ENCODE measurements at places on chromosomes 12 and 14. TPM values are rescaled to one million over a fixed set of nuclear protein-coding genes. Genes with fewer than 3 reads are reported as not detected.

GRCh38 chr12:93315907-93316622 is 61.7 kb upstream of the NUDT4 start:
- H3K4me1 ChIP-seq, result peaks cover 5% of the 10 kb centered on the region
- H3K27me3 ChIP-seq, result no peaks in the 10 kb centered on the region
- H3K27ac ChIP-seq, result no peak overlapping the region
- no peaks in the 10 kb centered on the region for H3K36me3 ChIP-seq

GRCh38 chr12:70359458-70360197 is 6.5 kb upstream of the KCNMB4 start:
- H3K4me1 ChIP-seq, result peaks cover under 1% of the 10 kb centered on the region
- no peak for DNase-seq
- H3K36me3 ChIP-seq, result no peaks in the 10 kb centered on the region
- H3K27me3 ChIP-seq, result peaks cover under 1% of the 10 kb centered on the region
- no peak overlapping the region for H3K4me3 ChIP-seq

The ASB2 gene
- 12.7 TPM for total RNA-seq

- no peaks in the 10 kb centered on the region for H3K27me3 ChIP-seq
- peak overlapping the region; percentile 78 for H3K4me3 ChIP-seq
- DNase-seq, result peak; percentile 64
- H3K36me3 ChIP-seq, result peaks cover 61% of the 10 kb centered on the region
Observed at GRCh38 chr14:61472011-61472672, 150.8 kb downstream of the PRKCH start.

DNA sequence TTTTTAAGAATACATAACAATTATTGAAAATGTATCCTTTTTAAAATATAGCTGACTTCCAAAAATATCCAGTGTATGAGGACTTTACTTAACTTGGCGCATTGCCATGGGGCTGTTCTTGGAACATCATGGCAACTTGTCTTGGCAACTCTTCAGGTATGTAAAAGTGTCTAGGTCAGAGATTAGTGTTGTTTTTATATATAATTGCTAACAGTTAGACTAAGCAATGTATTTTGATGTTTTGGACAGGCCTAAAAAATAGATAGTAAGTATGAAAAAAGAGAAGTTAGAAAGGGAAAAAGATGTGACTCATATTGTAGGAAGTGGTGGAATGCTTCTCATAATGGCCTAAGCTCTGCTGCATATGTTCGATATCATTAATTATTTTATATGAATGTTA is 70.9 kb downstream of the MON2 start:
- peaks cover 21% of the 10 kb centered on the region for H3K36me3 ChIP-seq
- H3K4me3 ChIP-seq, result no peak overlapping the region
- no peak for DNase-seq
- H3K27me3 ChIP-seq, result no peaks in the 10 kb centered on the region
- H3K27ac ChIP-seq, result no peak overlapping the region

GRCh38 chr12:65615118-65615517 is 209.2 kb upstream of the HMGA2 start:
- peaks cover 19% of the 10 kb centered on the region for H3K27me3 ChIP-seq
- peaks cover 4% of the 10 kb centered on the region for H3K4me1 ChIP-seq
- no peak overlapping the region for H3K4me3 ChIP-seq
- no peak for DNase-seq
- H3K27ac ChIP-seq, result no peak overlapping the region
- H3K36me3 ChIP-seq, result no peaks in the 10 kb centered on the region

The PRIMA1 gene
- not detected for total RNA-seq

GRCh38 chr14:75522224-75522982 is at the start of gene BATF:
TSS of gene BATF (plus strand) at chr14:75522469. CDS start at chr14:75522683, 214 bp downstream.
- peak within 1 kb of the TSS; percentile 98 for H3K27ac ChIP-seq
- peaks cover 59% of the 10 kb centered on the region for H3K4me1 ChIP-seq
- H3K36me3 ChIP-seq, result peaks cover 41% of the 10 kb centered on the region
- peak; percentile 84 for DNase-seq
- H3K4me3 ChIP-seq, result peak within 1 kb of the TSS; percentile 90
- H3K27me3 ChIP-seq, result no peaks in the 10 kb centered on the region

DNA sequence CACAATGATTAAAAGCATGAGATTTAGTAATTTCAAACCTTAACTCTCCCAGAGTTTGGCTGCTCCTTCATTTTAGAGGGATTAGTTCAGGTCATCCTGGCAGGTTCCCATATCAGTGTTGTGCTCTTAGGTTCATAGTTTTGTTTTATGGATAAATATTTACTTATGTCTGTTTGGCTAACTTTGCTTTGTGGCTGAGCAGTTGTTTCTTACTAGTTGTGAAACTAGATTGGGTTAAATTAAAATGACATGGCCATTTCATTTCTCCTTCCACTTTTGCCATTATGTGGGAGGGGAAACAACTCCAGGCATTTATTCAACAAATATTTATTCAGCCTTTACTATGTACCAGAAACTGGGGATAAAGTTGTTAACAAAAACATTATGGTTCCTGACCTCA is 158.8 kb downstream of the TMTC3 start:
- H3K4me3 ChIP-seq, result no peak overlapping the region
- peaks cover 4% of the 10 kb centered on the region for H3K27me3 ChIP-seq
- DNase-seq, result no peak
- no peaks in the 10 kb centered on the region for H3K36me3 ChIP-seq

DNA sequence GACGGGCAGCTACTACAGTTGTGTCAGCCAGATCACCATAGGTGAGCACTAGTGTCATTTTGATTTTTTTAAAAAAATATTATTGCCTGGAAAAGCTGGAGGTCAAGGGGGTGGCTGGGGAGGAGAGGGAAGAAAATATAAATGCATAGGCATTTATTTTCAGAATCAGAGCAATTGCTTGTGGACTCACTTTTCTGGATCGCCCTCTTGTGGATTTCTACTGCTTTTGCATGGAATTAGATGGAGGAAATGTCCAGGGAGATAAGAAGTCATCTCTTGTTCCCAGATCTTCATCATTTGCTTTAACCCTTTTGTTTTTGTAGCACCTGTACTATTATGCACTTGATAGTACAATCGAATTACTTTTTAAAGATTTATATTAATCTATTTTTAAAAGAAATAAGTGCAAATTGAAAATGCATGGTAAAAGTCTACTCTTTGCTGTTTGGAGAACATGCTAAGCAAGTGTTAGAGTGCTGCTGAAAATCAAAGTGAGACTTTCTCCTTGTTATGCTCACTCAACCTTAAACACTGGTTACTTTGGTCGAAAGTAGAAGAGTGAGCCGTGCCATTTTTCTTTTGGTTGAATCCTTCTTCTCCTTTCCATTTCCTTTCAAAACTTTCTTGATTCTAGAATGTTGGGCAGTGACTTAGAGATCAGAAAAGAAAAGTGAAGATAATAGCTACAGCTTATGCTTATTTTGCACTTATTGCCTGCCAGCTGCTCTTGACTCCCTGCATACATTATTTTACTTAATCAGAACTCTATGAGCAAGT is 60.6 kb upstream of the ANO4 start:
- no peak overlapping the region for H3K27ac ChIP-seq
- no peak overlapping the region for H3K4me3 ChIP-seq
- no peaks in the 10 kb centered on the region for H3K4me1 ChIP-seq
- H3K36me3 ChIP-seq, result no peaks in the 10 kb centered on the region
- no peak for DNase-seq

DNA sequence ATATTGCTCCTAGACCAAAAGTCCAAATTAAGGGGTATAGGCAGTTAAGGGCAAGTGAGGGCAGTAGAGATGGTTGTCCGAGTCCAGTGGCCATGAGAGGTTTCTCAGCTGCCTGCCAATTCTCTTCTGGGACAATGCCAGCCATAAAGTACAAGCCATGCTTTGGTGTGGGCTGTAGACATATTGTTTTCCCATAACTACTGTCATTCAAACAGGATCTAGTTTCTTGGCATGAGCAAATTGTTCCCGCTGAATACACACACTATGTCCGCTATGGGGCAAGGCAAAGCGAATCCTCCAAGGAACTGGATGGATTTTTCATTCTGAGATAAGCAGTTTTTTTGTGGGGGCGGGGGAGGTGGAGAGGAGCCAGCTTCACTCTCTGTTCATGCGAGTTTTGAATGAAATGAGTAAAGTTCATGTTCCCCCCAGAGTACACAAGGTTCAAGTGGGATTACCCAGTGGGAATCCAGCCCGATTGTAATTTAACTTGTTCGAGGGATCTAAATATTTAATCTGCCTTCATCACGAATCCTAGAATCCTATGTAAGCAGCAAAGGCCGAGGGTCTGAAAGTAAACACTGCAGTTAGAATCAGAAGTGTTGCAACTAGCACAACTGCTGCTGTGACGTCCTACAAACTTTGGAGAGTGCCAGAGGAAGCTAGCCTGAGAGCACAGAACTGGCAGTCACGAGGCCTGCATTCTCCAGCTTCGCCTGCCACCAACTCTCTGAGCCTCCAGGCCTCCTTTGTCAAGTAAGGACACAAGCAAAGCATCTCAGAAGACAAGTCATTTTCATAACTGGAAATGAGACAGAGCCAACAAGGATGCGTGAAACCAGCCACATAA is 137.0 kb downstream of the CRADD start:
- H3K27me3 ChIP-seq, result no peaks in the 10 kb centered on the region
- no peak overlapping the region for H3K4me3 ChIP-seq
- H3K36me3 ChIP-seq, result no peaks in the 10 kb centered on the region
- no peak for DNase-seq

GRCh38 chr14:92615451-92615850 is 101.9 kb downstream of the RIN3 start:
- H3K27me3 ChIP-seq, result no peaks in the 10 kb centered on the region
- peaks cover 49% of the 10 kb centered on the region for H3K4me1 ChIP-seq
- H3K27ac ChIP-seq, result peak overlapping the region; percentile 89
- H3K36me3 ChIP-seq, result peaks cover 44% of the 10 kb centered on the region
- peak; percentile 89 for DNase-seq

The PTPRO gene
- total RNA-seq, result 0.63 TPM

- H3K36me3 ChIP-seq, result peaks cover 27% of the 10 kb centered on the region
- no peak overlapping the region for H3K4me3 ChIP-seq
- peaks cover 2% of the 10 kb centered on the region for H3K4me1 ChIP-seq
Observed at GRCh38 chr14:54574528-54574927, 7.6 kb downstream of the SAMD4A start.

- no peaks in the 10 kb centered on the region for H3K36me3 ChIP-seq
- H3K27ac ChIP-seq, result no peak overlapping the region
- no peaks in the 10 kb centered on the region for H3K27me3 ChIP-seq
- no peaks in the 10 kb centered on the region for H3K4me1 ChIP-seq
Observed at GRCh38 chr12:63224396-63224795, 73.4 kb upstream of the AVPR1A start.

- peaks cover 3% of the 10 kb centered on the region for H3K27me3 ChIP-seq
- no peak overlapping the region for H3K27ac ChIP-seq
- DNase-seq, result no peak
Observed at GRCh38 chr12:22588817-22589216, 36.2 kb upstream of the ETNK1 start.

- H3K36me3 ChIP-seq, result peaks cover 16% of the 10 kb centered on the region
- H3K4me3 ChIP-seq, result peak overlapping the region; percentile 97
- no peak for DNase-seq
Observed at GRCh38 chr12:68686262-68686594, 550 bp upstream of the NUP107 start.

DNA sequence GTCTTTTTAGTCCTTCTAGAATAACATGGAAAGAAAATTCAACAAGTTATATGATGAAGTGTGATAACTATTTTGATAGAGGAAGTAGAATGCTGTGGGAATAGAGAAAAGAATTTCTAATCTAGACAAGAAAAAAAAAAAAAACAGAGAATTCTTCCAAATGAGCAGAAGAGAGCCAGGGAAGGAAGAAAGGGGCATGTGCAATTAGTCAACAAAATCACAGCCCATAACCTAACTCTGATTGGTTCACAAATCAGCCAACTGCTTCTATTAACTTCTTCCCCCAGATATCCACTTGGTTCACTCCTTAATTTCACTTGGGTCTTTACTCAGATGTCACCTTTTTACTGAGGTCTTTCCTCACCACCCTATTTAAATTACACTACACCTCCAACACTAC is 69.5 kb downstream of the BTG1 start:
- peaks cover 22% of the 10 kb centered on the region for H3K36me3 ChIP-seq
- no peak overlapping the region for H3K4me3 ChIP-seq
- no peaks in the 10 kb centered on the region for H3K27me3 ChIP-seq
- no peak for DNase-seq

DNA sequence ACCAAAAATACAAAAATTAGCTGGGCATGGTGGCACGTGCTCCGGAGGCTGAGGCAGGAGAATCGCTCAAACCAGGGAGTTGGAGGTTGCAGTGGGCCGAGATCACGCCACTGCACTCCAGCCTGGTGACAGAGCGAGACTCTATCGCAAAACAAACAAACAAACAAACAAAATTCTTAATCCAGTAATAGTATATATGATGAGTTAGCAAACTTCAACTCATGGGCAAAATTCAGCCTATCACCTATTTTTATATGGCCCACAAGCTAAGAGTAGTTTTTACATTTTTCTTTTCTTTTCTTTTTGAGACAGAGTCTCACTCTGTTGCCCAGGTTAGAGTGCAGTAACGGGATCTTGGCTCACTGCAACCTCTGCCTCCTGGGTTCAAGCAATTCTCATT is 14.9 kb downstream of the ATF7 start:
- H3K27ac ChIP-seq, result no peak overlapping the region
- H3K36me3 ChIP-seq, result peaks cover 4% of the 10 kb centered on the region
- DNase-seq, result no peak
- H3K4me3 ChIP-seq, result no peak overlapping the region
- peaks cover 10% of the 10 kb centered on the region for H3K4me1 ChIP-seq

DNA sequence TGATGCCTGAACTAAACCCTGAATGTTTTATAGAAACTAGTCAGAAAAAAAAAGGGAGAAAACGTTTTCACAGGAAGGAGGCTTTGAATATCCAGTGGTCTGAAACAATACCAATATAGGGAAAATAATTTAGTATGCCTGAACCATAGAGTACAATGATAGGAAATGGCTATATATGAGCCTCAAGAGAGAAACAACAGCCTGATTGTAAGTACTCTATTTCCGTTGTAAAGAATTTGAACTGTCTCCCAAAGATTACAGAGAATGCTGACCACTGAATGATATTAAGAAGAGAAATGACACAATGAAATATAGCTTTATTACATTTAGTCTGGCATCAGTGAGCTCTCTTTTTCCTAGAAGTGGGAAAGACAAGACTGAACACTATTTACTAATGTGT is 5.5 kb upstream of the GABARAPL1 start:
- no peaks in the 10 kb centered on the region for H3K27me3 ChIP-seq
- DNase-seq, result no peak
- H3K4me1 ChIP-seq, result peaks cover 4% of the 10 kb centered on the region
- H3K36me3 ChIP-seq, result no peaks in the 10 kb centered on the region
- H3K27ac ChIP-seq, result no peak overlapping the region

DNA sequence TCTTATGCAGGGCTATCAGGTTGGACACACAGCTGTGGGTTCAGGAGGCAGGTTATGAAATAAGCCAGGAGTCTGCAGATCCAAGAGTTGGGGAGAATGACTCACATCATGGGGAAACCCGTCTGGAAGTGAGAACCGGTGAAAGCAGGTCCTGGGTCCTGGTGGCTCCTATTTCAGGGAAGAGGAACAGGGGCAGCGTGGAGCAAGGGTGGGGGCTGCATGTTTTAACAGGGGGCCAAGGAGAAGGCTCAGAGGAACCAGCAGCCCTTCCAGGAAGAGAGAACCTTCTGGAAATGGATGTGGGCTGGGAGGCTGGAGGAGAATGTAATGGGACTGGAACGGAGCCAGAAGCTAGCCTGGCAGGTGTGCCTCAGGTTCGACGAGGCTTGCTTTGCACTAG is 7.8 kb upstream of the KRT74 start:
- H3K4me3 ChIP-seq, result no peak overlapping the region
- no peak for DNase-seq
- no peaks in the 10 kb centered on the region for H3K36me3 ChIP-seq
- H3K27ac ChIP-seq, result no peak overlapping the region
- peaks cover 25% of the 10 kb centered on the region for H3K4me1 ChIP-seq

The CLEC4A gene
- 0.98 TPM for total RNA-seq

GRCh38 chr12:82793751-82794281 is 107.1 kb downstream of the TMTC2 start:
- no peak overlapping the region for H3K4me3 ChIP-seq
- H3K4me1 ChIP-seq, result no peaks in the 10 kb centered on the region
- no peaks in the 10 kb centered on the region for H3K36me3 ChIP-seq
- H3K27ac ChIP-seq, result no peak overlapping the region
- H3K27me3 ChIP-seq, result no peaks in the 10 kb centered on the region

Data from activated CD8-positive, alpha-beta T cell treated with anti-CD3 and anti-CD28 coated beads for 36 hours (primary cell).